Thymus (tissue), 14 donors: ENCODE measurements at places on chromosomes 16 and 17.
A peak's percentile ranks its signal among the peaks of the same experiment; 100 is the strongest.

DNA sequence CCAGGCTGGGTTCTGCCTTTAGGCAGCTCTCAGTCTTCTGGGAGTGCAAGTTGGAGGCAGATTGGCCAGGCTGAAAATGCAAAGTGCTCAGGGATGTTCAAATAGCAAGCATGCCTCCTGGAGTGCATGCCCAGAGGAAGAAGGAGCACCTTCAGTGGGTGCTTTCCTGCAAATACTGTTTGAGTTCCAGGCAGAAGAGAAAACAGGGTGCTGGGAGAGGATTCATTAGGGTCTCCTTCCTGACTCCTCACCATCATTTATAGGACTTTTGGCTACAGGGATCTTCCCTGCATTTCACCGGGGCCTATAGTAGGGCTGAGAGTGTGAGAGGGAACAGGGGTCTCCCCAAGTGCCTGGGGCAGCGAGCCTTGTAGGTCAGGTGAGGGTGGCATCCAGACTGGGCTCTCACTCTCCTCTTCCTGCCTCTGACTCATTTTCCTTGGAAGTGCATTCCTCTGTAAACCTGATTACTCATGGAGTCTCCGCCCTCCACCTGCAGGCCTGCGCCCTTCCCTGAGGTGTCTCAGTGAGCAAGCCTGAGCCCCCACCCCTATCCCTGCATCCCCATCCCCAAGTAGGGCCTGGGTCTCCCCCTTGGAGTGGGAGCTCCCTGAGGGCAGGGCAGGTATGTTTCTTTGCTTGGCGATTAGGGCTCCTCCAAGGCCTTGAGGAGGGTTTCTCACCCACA, 17.1 kb upstream of the TNS4 start:
- DNase-seq = no peak

DNA sequence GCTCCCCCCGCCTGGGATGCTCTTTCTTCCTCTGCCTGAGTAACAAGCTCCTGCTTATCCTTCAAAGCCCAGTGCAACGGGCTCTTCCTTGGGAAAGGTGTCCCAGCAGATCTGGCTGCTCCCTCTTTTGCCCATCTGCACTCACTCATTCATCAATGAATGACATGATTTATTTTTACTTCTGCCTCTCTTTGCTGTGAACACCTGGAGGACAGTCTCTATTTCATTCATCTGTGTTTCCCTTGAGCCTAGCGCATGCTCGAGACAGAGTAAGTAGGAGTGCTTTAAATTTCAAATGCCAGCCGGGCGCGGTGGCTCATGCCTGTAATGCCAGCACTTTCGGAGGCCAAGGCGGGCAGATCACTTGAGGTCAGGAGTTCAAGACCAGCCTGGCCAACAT, 22.0 kb upstream of the GINS2 start:
- no peak for DNase-seq

DNA sequence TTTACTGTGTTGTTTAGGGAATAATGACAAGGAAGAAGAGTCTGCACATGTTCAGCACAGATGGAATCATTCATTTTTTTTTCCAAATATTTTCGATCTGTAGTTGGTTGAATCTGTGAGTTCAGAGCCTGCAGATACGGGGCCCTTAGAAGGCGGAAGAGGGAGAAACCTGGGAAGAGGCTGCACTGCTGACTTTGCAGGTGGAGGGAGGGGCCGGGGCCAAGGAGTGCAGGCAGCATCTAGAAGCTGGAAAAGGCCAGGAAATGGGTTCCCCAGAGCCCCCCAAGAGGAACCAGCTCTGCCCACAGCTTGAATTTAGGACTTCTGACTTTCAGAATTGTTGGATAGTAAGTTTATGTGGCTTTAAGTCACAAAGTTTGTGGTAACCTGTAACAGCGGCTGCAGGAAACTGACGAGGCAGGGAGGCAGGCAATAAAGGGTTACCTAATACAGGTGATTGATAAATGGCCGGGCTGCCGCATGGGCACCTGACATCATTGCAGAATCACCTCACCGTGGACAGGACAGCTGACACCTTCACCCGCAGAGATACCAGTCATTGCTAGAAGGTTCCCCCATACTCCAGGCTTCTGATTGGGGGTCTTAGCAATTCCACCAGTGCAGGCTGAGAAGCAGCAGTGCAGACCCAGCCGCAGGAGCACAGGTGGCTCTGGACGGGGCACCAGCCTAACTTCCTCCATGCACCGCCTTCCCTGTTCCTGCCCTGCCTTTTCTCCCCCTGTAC, 181.3 kb downstream of the IRF8 start:
- no peak for DNase-seq

DNA sequence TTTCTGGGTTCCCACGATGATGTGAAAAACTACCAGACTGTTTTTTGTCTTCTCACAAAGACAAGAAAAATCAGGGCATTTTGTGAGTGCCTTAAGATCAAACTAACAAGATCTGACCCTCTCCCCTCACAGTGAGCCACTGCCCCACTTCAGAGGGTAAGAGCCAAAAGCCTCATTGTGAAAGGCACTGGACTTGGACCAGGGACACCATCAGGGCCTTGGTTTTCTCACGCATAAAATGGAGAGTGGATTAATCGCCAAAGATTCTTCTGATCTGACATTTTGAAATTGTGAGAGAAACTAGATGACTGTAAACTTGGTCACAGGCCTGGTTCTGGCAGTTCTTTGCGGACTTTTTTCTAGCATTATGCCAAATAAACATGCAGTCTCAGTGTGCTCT, 21.0 kb upstream of the ENDOV start:
- DNase-seq = no peak

DNA sequence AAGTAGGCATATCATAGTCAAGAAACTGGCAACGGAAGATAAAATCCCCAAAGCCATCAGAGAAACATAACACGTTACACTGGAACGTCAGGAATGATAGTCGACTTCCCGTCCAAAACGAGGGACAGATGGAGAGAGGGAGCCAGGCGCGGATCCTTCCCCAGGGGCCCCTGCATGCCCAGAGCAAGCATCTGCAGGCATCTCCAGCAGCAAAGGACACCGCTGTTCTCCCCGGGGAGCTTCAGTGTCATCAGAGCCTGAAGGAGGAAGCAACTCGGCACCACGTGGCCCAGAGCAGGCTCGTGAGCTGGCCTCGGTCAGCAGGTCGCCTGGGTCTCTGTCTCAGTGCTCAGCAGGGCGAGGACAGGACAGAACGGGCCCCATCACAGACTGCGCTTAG, 50.1 kb downstream of the LMF1 start:
- DNase-seq = no peak

GRCh38 chr17:43984521-43984920, 19.9 kb upstream of the NAGS start:
- DNase-seq = no peak

DNA sequence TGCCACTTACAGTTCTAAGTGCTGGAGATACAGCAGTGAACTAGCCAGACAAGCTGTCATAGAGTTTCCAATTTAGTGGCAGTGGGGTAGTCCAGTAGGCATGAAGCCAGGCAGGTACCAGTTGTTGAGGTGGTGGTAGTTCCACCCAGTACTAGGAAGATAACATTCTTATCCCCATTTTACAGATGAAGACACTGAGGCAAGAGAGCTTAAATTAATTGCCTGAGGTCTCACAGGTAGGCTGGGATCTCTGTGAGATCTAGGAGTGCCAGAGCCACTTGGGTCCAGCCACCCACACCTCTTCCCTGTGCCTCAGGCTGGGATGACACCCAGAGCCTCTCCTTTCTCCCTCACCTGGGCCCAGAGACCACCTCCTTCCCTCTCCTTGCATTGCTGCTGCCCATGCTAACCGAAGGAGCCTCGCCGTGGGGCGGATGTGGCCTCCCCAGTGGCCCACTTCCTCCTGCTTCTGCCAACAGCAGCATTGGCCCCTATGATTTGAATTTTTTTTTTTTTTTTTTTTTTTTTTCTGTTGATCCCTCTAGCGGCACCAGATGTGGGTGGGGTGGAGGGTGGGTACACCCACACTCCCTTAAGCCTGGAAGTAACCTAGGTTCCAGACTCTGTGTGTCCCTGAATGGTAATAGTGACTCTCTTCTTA, 114.0 kb downstream of the PRKCB start:
- peak; percentile 61 for DNase-seq

DNA sequence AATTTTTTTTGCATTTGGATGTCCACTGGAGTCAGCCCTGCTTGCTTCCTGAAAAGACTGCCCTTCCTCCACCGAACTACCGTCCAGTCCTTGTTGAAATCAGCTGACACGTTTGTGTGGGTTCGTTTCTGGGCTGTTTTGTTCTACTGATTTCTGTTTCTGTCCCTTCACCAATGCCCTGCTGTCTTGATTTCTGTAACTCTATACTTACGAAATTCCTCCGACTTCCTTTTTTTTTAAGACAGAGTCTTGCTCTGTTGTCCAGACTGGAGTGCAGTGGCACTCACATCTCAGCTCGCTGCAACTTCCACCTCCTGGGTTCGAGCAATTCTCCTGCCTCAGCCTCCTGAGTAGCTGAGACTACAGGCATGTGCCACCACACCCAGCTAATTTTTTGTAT, 8.4 kb upstream of the GAA start:
- DNase-seq = no peak

GRCh38 chr16:69329369-69330285, 761 bp downstream of the PDF start:
- no peak for DNase-seq

- no peak for DNase-seq
Measured at GRCh38 chr16:35751191-35751941, 2292.0 kb downstream of the TP53TG3F start.

- no peak for DNase-seq
Measured at GRCh38 chr16:67648088-67648763, 3.3 kb downstream of the CARMIL2 start.

GRCh38 chr16:72406390-72406789, 234.4 kb upstream of the PMFBP1 start:
- DNase-seq = no peak

DNA sequence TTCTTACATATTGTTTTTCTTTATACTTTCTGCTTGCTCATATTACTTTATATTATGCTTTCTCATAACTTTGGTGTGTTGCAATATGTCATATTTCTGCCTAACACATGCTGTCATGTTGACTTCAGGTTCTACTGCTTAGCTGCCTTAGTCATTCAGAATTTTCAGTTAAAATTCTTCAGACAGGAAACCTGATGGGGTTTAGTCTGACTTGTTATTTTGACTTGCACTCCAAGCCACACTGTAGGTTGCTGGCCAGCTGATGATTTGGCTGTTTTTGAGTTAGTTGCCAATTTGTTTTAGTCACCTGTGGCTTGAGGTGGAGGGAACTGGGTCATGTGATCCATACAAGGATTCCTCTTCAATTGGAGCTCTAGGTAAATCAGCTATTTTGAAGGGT, 315.4 kb downstream of the MAP2K6 start:
- DNase-seq = no peak

DNA sequence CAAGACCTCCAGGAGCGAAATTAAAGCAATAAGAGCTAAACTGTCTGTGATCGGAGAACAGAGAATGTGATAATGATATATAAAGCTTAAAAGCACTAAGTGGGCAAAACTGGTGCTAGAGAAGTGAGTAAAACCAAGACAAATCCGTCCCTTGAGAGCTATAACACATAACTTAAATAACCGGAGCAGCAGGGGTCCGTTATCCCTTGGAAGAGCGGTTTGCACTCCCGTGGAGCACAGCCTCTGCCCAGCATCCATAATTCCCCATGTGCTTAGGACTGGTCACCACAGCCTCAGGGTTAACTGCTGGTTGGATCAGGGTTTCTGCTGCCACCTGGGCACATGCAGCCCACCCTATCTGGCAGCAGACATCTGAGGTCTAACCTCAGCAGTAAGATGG, 489.0 kb downstream of the NPIPA7 start:
- no peak for DNase-seq

- no peak for DNase-seq
Measured at GRCh38 chr16:84048270-84048669, 5.7 kb upstream of the SLC38A8 start.

- no peak for DNase-seq
Measured at GRCh38 chr17:53950858-53951250, 128.1 kb downstream of the KIF2B start.

- no peak for DNase-seq
Measured at GRCh38 chr17:59345476-59345875, 14.0 kb downstream of the YPEL2 start.

GRCh38 chr17:29012535-29012934, 6.7 kb upstream of the SEZ6 start:
- DNase-seq = no peak

DNA sequence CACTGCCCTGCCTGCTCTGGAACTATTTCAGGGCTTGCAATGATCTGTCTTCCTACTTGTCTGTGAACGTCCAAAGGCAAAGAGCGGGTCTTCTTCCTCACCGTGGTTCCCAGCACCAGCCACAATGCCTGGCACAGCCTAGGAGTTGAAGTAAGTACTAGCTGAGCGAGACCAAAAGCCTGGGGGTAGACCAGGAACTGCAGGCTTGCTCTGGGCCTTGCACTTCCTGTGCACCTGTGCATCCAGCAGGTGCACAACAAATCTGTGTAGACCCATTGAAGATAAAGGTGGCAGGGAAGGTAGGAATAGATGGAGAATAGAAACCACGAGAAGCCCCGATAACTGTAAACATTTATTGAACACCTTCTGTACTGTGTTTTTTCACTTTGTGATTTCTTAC, 4.6 kb downstream of the FAM171A2 start:
- DNase-seq = no peak

GRCh38 chr16:72242757-72243156, 70.8 kb upstream of the PMFBP1 start:
- no peak for DNase-seq
